Muscle of leg (tissue), 16 donors: ENCODE measurements at places on chromosomes 1 and 21.
A peak's percentile ranks its signal among the peaks of the same experiment; 100 is the strongest.

DNA sequence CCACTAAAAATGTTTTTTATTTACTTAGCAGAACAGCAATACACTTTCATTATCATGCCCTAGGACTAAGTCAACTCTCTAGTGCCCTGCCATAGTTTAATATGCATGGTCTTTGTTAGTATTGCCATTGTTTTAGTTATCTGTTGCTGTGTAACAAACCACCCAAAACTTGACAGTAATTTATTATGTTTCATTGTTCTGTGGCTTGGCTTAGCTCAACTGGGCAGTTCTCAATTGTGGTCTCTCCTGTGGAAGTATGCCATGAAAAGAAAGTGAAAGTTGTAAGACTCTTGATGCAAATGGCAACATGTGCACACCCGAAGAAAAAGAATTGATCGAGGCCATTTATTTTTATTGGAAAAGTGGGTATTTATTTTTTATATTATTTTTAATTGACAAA lies 206.3 kb upstream of the KCTD3 start:
- no peak for DNase-seq

DNA sequence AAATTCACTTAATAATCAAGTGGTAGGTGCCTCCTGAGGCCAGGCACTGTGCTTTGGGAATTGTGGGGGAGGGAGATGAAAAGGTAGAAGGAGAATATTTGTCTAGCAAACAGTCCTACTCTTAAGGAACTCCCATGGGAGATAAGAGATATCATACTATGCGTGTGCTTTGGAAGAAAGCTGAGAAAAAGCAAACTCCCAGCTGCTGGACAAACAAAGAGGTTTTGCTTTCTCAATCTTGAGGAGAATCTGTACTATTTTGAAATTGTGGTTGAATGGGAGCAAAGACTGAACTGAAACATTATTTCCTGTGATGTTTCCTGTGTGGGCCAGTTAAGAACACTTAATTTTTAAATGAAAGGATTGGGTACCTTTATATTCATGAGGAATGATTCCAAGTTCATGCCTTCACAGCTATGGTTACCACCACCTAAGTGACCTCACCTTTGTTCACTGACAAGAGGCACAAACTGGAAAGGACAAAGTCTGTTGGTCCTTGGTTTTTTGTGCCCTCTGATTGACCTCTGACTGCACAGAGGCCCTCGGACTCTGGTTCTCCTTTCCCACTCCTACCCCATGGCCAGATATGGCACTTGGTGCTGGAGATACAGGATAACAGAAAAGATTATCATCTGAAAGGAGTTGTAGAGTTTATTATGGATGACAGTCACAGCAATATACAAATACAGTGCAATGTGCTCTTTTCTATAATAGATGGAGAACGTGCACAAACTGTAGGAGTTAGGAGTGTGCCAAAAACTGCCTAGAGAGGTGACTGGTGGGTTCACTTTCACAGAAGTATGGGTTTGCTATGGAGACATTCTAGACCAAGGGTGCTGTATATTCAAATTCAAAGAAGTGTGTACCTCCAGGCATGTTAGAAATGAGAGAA lies 1.6 kb downstream of the CD53 start:
- peak; percentile 7 for DNase-seq

DNA sequence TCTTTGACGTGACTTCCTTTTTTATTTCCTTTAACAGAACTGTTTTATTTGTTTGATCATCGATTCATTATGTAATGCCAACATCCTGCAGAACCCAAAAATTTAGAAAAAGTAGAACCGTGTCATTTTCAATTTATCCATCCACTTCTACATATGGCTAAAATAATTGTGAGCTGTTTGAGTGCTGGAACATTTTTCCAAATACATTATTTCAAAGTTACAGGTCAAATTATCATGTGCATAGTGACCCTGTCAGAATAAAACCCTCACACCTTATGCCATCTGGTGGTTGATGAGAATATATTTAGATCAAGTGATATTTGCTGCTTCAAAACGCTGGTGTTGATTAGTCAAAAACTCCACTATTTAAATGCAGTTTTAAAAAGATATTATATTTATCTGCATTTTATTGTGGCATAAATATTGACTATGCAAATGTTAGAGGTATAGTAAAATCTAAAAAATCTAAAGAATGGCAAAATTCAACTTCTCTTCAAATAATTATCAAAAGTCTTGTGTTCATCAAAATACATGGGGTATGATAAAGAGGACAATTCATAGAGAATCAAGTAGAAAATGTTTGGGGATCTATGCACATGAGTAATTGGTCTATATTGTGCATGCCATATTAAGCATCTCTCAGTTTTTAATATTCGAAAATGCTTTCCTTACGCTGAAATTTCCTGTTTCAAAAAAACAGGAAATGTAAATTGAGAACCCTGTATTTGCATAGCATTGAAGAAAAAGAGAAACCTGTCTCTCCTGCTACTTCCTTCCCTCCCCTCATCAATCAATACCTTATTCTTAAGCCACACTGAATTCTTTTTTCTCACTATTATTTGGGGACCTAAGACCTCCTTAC lies 39.7 kb downstream of the UBE2U start:
- DNase-seq, result peak; percentile 73

GRCh38 chr1:172324761-172325160 lies 95.7 kb upstream of the C1orf105 start:
- peak; percentile 63 for DNase-seq
